Gastroesophageal sphincter (tissue), 4 donors: ENCODE measurements at places on chromosomes 16 and 17. TPM values are rescaled to one million over a fixed set of nuclear protein-coding genes. Genes with fewer than 3 reads are reported as not detected.

PRAC1 gene
- not detected for total RNA-seq

TRPV3 gene
- total RNA-seq: 0.82 TPM

TMEM238L gene
- not detected for total RNA-seq

CCL17 gene
- total RNA-seq: not detected

TMEM100 gene
- total RNA-seq: 63.8 TPM

LCAT gene
- 25.8 TPM for total RNA-seq

PRSS27 gene
- total RNA-seq: 1.9 TPM

FOXN1 gene
- total RNA-seq: not detected

EPX gene
- total RNA-seq: not detected

DNA sequence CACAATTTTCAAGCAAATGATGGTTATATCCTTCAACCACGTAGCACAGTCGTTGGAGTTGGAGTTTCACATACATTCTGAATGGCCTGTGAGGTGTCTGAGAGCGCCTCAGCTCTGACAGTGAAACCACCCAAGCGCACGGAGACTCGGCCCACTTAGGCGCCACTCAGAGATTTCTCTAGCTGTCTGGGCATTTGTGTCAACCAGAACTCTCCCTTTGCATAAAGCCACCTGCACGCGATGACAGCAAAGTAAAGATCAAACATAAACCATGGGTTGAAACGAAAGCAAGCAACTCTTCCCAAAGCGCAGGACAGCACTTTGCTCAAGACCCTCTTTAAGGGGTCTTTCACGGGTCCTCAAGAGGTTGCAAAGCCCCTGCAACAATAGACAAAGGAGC lies 533 bp downstream of the SLC6A4 start:
- no peak for ATAC-seq

DNA sequence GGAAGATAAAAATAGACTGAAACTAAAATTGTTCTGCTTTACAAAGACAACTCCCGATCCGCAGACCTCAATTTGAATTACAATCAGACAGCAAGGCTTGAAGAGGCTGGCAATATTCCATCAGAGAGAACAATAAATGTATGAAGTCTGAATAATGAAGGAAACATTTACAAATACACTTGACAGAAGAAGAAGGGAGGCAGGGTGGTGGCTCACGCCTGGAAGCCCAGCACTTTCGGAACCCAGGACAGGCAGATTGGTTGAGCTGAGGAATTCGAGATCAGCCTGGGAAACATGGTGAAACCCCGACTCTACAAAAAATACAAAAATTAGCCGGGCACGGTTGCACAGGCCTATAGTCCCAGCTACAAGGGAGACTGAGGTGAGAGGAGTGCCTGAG lies 14.6 kb downstream of the ODF4 start:
- ATAC-seq: no peak

GRCh38 chr16:67388591-67388990 lies 4.7 kb downstream of the TPPP3 start:
- ATAC-seq: no peak

- no peak for ATAC-seq
Measured at GRCh38 chr17:705011-705410, 9.6 kb downstream of the VPS53 start.

DNA sequence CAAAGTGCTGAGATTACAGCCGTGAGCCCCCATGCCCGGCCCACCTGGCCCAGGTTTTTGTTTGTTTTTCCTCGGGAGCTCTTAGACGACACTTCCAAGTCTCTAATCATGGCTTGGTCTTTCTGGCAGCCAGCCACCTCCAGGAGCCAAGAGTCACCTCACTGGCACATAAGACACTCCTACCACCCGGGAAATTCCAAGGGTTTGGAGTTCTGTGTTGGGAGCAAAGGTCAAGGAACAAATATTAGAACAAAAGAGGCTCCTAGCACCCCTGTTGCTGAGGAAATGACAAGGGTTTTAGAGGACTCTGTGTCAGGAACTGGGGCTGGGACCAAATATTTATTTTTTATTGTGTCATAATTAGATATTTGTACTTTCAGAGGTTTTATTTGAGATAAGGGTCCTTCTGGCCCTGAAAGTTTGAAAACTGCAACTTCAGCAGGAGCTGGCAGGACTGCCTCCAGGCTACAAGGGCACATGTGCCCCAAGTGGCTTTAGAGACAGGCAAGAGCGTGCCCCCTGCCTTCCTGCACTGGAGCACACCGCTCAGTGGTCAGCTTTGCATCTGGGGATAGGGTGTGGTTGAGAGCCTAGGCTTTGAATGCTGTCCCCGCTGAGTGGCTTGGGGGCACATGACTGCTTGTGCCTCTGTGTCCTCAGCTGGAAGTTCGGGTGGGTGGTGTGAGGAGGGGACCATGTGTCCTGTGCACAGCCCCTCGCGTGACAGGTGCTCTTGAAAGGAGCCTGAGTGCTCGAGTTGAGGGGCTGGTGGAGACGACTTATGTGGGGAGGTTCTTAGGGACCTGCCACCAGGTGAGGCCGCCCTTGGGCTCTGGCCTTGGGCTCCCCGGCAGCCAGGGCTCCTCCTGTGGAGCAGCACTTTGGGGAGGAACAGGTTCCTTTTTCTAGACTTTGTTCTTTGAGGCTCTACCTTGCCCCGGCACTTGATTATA lies 29.7 kb downstream of the MGRN1 start:
- ATAC-seq: no peak

DNA sequence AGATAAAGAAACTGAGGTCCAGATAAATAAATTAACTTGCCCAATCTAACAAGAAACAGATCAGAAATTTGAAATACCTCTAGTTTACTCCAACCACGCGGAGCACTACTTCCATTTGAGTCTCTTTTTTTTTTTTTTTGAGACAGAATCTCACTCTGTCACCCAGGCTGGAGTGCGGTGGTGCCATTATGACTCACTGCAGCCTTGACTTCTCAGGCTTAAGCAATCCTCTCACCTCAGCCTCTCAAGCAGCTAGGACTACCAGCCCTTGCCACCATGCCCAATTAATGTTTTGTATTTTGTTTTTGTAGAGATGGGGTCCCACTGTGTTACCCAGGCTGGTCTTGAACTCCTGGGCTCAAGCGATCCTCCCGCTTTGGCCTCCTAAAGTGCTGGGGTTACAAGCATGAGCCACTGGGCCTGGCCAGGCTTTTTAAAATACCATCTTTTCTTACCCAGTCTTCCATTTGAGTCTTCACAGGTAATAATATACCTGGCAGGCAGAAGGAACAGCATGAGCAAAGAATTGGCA lies 3.3 kb upstream of the NACA2 start:
- ATAC-seq: no peak

DNA sequence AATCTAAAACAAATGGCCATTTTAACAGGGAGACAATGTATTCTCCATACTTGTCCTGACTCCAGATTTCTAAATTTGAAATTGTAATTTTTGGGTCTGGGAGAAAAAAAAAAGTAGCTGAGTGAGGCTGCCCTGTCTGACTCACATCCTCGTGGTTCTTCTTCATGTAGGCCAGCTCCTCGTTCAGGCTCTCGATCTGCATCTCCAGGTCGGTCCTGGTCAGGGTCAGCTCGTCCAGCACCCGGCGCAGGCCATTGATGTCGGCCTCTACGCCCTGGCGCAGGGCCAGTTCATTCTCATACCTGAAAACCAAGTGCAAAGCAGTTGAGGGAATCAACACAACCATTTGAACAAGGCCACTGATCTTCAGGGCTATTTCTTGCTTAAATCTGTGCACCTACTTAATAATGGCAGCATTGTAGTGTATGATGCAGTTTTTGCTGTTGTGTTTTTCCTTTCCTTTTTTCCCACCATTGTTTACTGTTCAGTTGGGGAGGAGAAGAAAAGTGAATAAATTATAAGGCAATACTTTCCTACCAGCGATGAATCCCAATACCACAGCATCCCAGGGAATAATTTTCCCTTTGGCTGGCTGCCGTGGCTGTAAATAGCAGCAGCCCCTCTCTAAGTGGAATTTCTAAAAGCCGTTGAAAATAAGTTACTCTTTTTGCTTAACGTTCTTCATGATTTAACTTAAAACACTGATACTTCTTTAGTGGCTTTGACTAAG lies 2.2 kb downstream of the KRT12 start:
- ATAC-seq: no peak

DNA sequence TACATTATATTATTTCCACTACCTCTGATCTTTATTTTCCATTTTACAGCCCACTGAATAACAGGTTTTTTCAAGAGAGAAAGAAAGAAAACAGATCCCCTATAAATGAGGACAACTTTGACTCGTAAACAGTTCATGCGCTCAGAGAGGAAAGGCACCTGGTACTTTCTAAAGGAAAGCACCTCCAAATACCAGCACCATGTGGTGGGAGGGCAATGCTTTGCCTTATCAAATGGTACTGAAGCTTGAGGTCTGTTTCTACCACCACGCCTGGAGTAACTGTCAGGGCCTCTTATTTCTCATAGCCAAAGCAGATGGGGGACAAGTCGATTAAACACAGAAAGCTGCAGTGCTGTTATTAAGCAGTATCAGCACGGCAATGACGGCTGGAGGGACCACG lies 510.3 kb upstream of the ZFHX3 start:
- no peak for ATAC-seq

DNA sequence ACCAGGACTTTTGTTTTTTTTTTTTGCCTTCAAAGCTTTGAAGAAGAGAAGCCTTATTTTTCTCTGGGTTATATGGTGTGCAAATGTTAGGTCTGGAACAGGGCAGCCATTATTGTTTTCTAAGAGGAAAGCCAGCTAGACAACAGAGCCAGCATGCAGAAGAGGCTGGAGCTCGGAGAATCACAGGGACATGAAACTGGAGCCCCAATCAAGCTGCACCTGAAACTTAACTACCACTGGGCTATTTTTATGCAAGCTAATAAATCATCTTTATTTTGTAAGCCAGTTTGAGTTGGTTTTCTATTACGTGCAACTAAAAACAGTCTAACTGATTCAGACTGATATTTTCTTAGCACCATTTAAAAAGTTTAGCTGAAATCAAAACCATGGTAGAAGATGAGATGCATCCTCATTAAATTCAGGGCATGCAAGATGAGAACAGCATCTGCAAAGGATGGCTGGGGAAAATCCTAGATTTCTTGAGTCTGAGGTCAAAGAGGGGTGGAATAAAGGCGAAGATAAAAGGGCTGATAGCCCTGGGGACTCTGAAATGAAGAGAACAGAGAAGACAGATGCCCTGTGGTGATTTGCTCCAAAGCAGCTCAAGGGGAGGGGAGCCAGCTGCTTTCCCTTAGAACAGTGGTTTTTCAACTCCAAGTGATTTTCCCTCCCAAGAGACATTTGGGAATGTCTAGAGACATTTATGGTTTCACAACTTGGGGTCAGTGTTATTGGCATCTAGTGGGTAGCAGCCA lies 177.1 kb upstream of the WSCD1 start:
- no peak for ATAC-seq

DNA sequence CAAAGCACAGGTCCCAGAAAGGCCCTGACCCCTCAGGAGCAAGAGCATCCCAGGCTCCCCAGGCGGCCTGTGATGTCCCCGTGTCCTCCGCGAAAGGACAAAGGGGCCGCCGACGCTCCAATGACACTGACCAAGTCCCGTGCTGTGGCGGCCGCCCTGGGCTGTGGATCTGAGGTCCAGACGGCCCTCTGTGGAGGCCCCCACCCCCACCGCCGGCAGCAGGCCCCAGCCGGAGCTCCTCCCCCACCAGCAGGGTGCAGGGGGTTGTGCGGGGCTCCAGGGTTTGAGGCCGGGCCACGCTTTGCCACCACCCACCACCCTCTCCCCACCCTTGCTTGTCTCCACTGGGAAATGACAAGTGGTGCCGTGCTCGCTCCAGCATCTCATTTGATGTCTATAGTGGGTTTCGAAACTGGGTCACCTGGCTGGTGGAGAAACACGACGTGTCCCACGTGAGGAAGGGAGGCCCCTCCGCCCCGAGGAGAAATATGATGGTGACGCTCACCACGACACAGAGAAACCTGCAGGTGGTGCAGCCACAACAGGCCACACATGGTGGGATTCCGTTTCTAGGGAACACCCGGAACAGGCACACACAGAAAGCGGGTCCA lies 31.2 kb upstream of the ZNF469 start:
- no peak for ATAC-seq

GRCh38 chr16:82301146-82301755 lies 131.2 kb upstream of the MPHOSPH6 start:
- no peak for ATAC-seq

GRCh38 chr16:89921702-89922476 lies 1.3 kb upstream of the TUBB3 start:
- ATAC-seq: peak; percentile 60

DNA sequence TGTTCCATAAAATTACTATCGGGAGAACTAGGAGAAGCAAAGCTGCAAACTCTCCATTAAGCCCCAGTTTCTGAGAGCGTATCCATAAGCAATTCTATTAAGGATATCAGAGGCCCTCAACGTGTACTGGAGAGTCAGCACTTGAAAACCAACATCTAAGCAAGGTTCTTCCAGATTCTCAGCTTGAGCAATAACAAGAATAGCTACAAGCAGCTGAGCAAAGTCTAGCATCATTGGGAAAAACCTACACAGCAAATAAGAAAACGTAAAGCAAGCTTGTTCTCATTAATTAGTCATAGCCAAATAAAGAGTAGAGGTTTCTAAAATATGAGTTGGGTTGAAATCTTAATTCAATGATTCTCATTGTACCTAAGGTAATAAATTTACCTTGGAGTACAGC lies 26.9 kb upstream of the COX10 start:
- ATAC-seq: no peak

GRCh38 chr17:56440419-56440818 lies 153.1 kb upstream of the NOG start:
- ATAC-seq: no peak

GRCh38 chr17:7352503-7352889 lies 534 bp downstream of the KCTD11 start:
- no peak for ATAC-seq

DNA sequence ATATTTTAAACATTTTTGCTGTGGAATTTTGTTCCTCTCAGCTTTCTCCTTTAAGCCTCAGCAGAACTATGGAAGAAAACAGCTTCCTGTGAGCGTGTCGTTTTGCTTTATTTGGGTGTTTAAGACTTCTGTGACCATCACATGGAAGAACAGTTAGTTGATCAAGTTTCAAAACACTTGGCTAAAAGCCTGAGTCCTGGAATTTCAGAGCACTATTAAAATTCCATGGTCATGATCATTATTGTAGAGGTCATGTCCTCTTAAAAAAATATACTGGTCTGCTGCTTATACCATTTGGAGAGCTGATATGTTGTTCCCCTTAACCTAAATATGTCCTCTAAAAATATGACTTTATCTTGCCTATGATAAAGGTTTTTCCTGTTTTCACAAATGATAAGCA lies 12.6 kb upstream of the CDR2 start:
- ATAC-seq: peak; percentile 46

- ATAC-seq: no peak
Measured at GRCh38 chr16:67364600-67365235, 28.6 kb downstream of the TPPP3 start.
